Activated effector memory CD4-positive, alpha-beta T cell treated with Interleukin-2 at 50 U/mL for 16 hours (primary cell): ENCODE measurements at places on chromosomes 1 and 21.
A peak's percentile ranks its signal among the peaks of the same experiment; 100 is the strongest.

GRCh38 chr1:40344597-40344996 is 27.5 kb upstream of the COL9A2 start:
- DNase-seq, result no peak

- no peak for DNase-seq
Measured at GRCh38 chr1:233394860-233395717, 67.6 kb downstream of the MAP3K21 start.

DNA sequence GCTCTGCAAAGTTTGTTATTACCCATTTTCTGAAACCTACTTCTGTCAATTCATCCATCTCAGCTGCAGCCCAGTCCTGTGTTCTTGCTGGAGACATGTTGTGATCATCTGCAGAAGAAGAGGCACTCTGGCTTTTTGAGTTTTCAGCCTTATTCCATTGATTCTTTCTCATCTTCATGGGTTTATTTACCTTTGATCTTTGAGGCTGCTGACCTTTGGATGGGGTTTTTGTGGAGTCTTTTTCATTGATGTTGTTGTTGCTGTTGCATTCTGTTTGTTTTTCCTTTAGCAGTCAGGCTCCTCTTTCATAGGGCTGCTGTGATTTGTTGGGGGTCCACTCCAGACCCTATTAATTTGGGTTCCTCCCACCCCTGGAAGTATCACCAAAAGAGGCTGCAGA is 164.3 kb downstream of the FCRL5 start:
- no peak for DNase-seq

DNA sequence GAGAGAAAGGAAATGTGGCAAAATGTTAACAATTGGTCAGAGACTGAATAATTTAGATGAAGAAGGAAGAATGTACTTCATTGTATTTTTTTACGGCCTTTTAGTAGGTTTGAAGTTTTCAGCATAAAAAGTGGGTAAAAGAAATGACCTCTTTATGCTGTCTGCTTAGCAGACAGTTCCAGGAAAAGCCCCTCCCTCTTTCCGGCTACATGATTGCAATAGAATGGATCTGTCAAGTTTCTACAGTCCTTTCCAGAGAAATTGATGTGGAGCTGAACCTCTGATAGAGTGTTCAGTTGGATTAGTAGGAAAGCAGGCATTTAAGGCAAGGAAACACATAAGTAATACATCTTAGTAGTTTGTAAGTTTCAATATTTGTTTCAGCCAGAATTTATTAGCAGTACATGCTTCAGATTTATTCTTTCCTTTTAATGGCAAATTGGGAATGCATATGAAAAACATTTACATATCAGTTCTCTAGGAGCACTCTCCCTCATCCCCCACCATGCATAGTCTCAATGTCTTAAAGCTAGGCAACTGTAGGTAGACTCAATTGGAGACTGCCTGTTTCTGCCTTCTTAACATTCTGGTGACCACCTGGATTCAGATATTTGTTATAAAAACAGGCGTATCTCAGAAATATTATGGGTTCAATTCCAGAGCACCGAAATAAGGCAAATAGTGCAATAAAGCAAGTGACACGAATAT is 36.4 kb downstream of the HS2ST1 start:
- no peak for DNase-seq

DNA sequence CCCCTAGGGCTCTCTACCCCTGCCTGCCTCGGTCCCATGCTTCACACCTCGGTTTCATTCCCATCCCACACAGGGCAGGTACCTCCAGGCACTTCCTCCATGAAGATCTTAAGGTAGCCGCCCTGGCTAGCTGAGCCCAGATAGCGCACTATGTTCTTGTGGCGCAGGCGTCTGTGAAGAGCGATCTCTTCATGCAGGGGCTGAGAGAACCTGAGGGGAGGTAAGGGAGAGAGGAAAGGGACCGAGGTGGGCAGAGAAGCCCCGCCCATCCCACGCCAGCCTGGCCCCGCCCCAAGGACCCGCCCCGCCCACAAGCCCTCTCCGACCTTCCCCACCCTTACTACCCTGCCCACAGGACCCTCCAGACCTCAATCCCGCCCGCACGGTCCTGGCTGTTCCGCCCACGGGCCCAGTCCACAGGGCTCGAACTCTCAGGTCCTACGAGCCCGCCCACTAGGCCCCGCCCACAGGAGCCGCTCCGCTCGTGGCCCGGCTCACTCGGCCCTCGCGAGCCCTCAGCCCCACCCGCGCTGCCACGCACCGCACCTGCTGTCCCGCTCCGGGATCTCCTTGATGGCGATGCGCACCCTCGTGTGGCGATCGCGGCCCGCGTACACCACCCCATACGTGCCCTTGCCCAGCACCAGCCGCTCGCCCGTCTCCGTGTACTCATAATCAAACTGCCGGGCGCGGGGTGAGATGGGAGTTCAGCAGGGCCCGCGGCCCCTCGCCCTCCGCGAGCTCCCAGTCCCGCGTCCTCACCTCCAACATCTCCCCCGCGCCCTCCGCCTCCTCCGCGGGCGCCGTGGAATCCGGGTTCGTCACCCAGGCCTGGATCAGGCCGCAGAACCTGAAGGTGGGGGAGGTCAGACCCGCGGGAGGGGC is 6.4 kb downstream of the MAP3K6 start:
- peak; percentile 46 for DNase-seq

GRCh38 chr1:205287076-205287475 is 34.5 kb downstream of the NUAK2 start:
- no peak for DNase-seq

GRCh38 chr1:37901893-37902225 is 42.5 kb upstream of the MTF1 start:
- DNase-seq, result no peak

- no peak for DNase-seq
Measured at GRCh38 chr1:2372551-2373490, 18.5 kb downstream of the MORN1 start.

DNA sequence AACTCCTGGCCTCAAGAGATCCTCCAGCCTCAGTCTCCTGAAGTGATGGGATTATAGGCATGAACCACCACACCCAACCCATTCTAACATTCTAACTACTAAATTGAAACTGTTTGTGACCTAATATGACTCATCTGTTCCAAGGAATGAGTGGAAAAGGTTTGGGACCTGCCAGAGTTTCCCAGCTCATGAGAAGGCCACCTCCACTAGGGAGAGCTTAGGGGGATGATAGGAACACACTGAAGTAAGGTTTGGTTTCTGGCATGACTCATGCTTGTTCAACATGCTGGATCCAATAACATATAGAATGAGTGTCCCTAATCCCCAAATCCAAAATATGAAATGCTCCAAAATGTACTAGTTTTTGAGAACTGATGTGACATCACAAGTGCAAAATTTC is 18.9 kb upstream of the SCAF4 start:
- DNase-seq, result no peak

GRCh38 chr1:159803956-159804689 is 2.0 kb downstream of the FCRL6 start:
- DNase-seq, result no peak

GRCh38 chr1:64865105-64865757 is 101.1 kb downstream of the JAK1 start:
- DNase-seq, result no peak

DNA sequence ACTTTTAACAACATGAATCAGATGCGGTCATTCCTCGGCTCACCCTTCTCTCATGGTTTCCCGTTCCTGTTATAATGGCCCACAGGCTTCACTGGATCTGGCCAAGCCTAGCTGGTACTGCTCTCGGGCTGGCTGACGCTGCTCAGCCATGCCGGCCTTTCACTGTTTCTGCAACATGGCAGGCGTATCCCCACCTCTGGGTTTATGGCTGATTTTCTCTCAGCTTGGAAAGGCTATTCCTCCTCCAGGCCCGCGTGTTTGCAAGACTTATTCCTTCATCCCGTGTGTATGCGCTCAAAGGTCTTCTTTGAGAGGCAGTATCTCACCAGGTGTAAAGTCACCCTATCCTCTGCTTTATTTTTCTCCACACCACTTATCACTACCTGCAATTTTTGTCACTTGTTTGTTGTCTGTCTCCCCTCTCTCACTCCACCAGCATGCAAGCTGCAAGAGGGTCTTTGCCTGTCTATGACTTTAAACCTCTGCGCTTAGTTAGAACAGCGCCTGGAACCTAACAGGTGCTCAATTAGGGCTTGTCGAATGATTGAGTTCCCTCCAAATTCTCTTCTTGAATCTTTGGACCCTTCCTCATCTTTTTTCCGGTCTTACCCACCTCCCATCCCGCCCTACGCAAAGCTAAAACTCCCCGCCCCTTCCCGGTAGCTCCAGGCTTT is 491 bp upstream of the RAP1A start:
- DNase-seq, result no peak

GRCh38 chr21:28375708-28376385 is 616.8 kb downstream of the LTN1 start:
- no peak for DNase-seq

- DNase-seq, result no peak
Measured at GRCh38 chr1:24902471-24902891, 27.6 kb downstream of the RUNX3 start.

GRCh38 chr1:7265771-7266371 is 480.6 kb downstream of the CAMTA1 start:
- DNase-seq, result no peak

GRCh38 chr21:41283211-41283818 is 33.3 kb upstream of the FAM3B start:
- DNase-seq, result no peak

- DNase-seq, result no peak
Measured at GRCh38 chr1:184362876-184363275, 24.0 kb upstream of the C1orf21 start.

GRCh38 chr1:63833363-63834119 is 59.7 kb downstream of the ROR1 start:
- DNase-seq, result no peak

- no peak for DNase-seq
Measured at GRCh38 chr1:2358072-2358471, 33.3 kb downstream of the MORN1 start.

- no peak for DNase-seq
Measured at GRCh38 chr1:31798433-31799195, 17.2 kb downstream of the SPOCD1 start.

DNA sequence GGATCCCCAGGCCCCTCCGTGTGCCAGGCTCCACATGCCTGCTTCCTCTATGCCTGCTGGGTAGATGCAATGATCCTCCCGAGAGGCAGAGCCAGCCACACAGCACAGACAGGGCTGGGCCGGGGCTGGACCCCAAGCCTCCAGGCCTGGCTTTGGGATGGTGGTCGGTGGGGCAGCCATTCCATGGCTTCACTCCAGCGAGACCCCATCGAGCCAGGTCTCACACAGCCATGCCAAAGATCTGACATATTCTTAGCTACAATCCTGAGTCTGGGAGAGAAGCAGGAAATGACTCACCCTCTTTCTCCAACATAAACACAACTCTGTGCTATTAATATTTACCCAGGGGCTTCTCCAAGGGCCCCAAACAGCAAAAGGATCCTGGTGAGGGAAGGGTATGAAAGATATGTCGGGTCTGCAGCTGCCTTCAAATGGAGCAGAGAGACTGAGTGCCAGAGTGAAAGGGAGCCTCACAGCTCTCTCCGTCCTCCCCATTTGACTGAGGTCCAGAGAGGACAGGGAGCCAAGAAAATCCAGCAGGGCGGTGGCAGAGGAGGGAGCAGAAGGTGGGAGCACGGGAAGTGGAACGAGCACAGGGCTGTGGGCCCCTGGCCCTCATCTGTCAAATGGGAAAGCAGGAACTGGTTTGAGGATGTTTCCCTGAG is 639.5 kb downstream of the MATN1 start:
- DNase-seq, result no peak

- no peak for DNase-seq
Measured at GRCh38 chr21:43303275-43304178, 123.4 kb downstream of the SIK1 start.

- DNase-seq, result no peak
Measured at GRCh38 chr1:4430406-4431365, 223.7 kb upstream of the AJAP1 start.

DNA sequence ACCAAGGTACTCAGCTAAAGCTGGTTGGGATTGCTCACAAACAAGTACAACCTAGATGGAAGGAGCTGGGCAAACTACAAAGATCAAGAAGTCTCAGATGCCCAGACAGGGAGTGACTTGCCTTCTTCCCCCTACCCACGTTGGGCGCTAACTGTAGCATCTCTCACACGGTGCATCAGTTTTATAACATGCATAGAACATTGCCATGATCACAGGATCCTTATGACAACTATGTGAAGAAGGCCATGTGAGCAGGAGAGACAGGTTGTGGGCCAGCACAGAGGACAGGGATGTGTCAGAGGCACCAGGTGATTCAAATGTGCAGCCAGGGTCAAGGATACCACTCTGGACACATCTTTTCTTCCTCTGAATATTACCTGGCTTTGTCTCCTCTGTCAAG is 28.3 kb upstream of the CYP4B1 start:
- DNase-seq, result no peak

DNA sequence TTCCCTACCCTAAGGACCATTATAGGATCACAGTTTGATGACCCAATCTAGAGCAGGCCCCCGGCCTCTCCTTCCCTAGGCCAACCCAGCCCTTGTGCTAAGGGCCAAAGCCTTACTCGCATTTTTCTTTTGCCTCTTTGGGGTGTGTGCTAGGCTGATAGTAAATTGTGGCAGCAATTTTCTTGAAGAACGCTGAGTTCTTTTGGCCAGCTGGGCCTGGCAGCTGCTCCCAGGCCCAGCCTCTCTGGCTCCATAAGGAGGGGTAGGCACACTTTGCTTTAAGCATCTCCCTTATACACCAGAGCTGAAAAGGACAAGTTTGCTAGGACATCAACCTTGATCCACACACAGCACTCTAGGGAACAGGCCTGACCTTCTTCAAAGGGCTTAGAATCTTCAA is 4.2 kb downstream of the OLFML2B start:
- DNase-seq, result no peak
